ENCODE measurements at places on chromosomes 5 and 9.

- no peak for DNase-seq
Observed at GRCh38 chr9:123344192-123344949, 11.6 kb upstream of the CRB2 start.

DNA sequence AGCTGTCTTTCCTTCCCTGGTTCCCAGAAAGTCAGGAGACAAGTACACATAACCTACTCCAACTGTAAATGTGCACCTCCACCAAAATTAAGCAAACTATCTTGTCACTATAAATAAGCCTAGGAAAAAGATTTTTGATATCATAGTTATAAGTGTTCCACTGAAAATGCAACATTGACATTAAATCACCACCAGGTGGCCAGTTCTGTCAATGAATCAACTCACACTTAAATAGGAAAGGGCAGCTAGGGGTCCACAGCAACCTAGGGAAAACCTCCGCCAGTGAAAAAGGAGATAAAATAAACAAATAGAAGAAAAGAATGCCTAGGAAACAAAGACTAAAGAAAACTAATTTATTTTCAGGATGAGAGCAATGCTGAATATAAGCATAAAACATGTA, 243.0 kb upstream of the PTPRD start:
- DNase-seq: peak; percentile 15

GRCh38 chr5:123007182-123007581, 29.3 kb downstream of the PPIC start:
- DNase-seq: no peak

- DNase-seq: no peak
Observed at GRCh38 chr5:1103505-1104326, 8.1 kb downstream of the SLC12A7 start.

DNA sequence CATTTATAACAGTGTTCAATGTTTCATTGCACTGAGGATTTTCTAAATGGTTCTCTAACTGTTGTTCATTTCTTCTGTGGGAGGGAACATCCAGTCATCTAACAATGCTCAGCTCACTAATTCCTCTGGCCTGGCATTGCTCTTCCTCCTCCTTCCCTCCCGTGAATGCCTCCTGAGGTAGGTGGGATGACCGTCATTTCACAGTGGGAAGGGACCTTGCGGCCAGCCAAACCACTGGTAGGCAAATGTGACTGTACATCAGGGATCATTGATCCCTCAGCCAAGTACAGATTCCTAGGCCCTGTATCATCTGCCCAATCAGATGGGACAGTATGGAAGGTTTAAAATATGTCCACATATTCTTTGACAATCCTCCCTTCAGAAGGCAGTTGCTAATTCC, 23.7 kb upstream of the VDAC1 start:
- DNase-seq: no peak

- DNase-seq: no peak
Observed at GRCh38 chr9:131715906-131716305, 24.0 kb downstream of the RAPGEF1 start.

DNA sequence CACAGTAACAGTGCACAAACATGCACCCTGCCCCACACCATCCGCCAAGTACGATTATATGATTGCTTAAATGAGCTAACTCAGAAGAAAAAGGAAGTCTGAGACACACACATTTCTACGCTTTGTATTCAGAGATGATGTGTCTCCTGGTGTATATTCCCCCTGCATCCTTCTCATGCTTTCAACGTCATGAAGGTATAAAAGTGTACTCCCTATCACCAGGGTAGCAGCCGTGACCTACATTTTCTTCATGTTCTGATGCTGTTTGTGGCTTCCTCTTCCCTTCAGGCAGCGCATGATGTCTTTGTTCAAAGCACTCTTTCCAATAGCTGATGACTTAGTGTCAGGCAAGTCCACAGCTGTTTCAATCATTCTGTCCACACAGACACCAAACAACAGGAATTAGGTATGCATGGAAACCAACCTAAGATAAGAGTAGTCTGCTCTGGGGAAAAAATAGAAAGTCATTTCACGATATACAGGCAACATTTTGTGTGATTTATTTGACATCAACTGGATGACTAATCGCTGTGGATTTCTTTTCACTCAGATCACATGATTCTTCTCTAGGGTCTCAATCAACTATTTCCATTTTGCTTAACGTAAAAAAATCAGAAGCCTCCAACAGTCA, 269.4 kb upstream of the PTGER4 start:
- DNase-seq: peak; percentile 53

DNA sequence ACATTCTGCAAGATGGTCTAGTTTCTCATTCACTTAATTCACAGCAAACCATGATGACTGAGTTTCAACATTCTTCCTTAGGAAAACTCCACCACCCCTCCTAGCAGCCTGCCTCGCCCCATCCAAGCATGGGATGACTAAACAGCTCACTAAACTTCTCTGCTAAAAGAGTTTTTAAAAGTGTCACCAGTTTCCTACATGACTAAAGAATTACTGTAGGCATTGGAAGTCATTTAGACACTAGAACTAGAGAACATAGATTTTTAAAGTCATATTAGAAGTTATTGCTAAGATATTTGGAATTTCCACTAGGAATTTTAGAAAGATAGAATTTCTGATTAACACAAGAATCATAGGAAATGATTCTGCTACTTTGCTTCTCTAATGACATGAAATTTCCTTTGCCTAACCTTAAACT, 5.5 kb upstream of the ESM1 start:
- peak; percentile 81 for DNase-seq

DNA sequence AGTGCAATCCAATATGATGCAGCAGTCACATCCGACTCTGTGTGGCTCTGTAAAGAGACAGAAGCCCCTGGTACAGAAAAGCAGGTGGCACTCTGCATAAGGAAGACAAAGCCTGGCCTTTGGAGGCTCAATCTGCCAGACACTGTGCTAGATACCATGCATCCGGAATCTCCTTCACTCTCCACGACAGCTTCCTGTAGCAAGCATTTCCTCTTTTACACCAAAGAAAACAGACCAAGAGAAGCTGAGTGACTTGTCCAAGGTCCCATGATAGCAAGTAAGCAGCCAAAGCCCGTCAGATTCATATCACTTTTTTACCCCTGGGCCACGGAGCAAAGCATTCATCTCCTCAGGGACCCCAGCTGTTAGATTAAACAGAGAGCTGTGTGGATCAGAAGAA, 64.2 kb upstream of the SMIM23 start:
- no peak for DNase-seq

DNA sequence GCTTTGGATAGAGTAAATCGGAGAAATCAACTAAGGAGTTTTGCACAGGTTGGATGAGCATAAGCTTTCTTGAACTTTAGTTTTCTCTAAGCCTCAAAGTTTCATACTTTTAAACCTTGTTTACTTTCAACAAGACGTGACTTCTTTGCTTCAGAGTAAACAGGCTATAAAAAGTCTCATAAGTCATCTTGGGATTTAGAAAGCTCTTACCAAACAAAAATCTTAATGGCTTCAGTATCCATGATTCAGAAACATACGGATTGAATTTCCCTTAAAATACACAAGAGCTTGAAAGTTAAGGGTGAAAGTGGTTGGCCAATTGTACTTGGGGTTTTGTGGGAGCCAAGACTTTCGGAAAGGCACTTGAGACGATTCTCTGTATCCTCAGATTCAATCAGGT, 270.9 kb upstream of the ANKH start:
- DNase-seq: no peak

GRCh38 chr9:114034661-114035062, 43.4 kb downstream of the AMBP start:
- DNase-seq: no peak

DNA sequence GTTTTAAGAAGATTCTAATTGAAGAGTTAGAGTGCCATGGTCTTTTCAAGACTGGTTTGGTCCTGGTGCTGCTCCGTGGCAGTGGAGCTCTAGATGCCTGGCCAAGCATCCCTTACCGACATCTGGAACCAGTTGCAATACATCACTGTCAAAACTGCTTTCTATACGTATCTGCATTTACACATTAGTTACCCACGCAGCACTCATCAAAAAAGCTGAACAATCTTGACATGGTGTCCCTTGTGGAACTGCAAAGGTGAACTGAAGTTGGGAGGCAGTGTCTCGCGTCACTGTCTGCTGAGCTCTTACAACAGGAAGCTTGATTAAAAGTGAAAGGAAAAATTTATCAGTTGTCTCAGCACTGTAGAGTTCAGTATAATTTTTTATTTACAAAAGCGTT, 82.6 kb downstream of the PBX3 start:
- DNase-seq: no peak

- no peak for DNase-seq
Observed at GRCh38 chr5:92715946-92716520, 865.0 kb downstream of the NR2F1-AS1 start.

- no peak for DNase-seq
Observed at GRCh38 chr5:24606971-24607370, 37.8 kb downstream of the CDH10 start.

DNA sequence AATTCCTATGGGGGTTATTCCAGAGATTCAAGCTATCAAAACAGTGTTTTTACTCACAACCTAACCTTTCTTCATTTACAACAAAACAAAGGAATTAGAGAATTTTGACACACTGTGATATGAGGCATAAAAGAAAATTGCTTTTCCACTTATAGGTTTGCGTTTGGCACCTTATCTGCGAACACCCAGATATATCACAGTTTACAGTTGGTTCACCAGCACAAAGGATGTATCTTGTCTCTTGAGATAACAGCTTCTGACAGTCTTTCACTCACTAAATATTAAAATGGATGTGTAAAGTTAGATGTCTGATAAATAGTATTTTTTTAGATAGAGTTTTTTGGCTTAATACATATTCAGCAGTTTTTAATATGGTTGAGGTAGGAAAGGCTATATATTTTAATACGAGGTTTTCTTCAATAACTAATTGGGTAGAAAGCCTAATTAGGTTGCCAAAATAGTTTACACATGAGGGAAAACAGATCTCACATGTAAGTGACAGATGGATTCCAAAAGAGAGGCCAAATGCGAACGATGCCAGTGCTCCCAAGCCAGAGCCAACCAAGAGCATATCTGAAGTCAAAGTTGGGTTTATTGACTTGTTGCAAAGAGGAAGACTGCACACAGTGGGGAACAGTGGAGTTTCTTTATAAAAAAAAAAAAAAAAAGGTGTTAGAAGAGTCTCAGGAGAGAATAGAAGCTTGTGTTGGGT, 1495.2 kb downstream of the MAT2B start:
- DNase-seq: no peak

GRCh38 chr9:36949466-36949865, 84.6 kb downstream of the PAX5 start:
- no peak for DNase-seq

- DNase-seq: no peak
Observed at GRCh38 chr9:26394025-26394424, 498.6 kb downstream of the CAAP1 start.

GRCh38 chr5:87398981-87399614, 13.6 kb downstream of the CCNH start:
- DNase-seq: peak; percentile 27

DNA sequence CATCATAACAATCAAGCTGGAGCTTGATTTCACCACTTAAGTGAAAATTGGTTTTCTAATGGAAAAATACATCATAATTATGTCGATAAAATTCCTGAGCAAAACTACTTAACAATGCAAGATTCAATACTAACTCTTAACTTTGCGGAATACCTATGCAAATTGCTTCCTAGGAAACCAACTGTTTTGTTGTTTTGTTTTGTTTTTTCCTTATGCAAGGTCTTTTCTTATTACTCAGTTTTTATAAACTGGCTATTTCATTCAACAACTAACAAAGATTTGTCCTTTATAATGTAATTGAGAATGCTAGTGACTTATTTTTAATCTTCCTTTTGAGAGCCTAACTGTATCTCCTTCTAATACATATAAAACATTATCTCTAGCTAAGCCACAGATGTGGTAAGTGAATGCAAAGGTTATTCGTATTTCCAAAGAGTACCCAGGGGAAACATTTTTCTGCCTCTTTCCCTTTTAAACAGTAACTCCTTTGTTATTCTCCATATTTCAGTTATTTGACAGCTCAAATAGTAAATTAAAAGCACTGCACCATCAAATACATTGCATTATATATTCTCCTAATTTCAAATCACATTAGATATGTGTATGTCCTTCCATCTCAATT, 609.4 kb downstream of the SLCO4C1 start:
- no peak for DNase-seq

DNA sequence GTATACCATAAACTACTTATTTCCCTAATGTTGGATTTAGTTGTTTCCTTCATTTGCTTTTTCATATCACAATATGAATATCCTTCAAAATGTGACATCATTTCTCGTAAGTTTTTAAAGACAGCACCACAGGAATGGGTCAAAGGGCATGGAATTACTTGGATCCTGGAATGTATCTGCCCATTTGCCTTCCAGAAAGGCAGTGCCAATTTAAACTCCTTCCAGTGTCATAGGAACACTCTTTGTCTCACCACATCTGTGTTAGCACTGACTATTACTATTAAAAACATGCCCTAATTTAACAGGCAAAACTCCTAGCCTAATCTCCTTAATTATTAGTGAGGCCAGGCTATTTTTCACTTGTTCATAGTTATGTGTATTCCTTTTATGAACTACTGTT, 58.0 kb downstream of the SPTLC1 start:
- DNase-seq: no peak

DNA sequence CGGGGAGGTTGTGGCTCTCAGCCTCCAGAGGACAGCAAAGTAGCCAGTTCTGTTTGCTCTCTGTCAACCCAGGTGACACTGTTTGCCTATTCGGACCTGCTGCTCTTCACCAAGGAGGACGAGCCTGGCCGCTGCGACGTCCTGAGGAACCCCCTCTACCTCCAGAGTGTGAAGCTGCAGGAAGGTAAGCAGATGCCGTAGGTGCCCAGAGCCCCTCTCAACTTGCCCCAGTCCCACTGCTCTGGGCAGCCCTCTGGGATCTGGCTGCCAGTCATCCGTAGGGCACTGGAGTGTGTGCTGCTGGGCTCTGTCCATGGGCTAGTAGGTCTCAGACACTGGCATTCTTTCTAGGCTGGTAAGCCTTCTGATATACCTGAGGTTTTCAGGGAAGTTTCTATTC, 59.3 kb downstream of the RGS3 start:
- no peak for DNase-seq

DNA sequence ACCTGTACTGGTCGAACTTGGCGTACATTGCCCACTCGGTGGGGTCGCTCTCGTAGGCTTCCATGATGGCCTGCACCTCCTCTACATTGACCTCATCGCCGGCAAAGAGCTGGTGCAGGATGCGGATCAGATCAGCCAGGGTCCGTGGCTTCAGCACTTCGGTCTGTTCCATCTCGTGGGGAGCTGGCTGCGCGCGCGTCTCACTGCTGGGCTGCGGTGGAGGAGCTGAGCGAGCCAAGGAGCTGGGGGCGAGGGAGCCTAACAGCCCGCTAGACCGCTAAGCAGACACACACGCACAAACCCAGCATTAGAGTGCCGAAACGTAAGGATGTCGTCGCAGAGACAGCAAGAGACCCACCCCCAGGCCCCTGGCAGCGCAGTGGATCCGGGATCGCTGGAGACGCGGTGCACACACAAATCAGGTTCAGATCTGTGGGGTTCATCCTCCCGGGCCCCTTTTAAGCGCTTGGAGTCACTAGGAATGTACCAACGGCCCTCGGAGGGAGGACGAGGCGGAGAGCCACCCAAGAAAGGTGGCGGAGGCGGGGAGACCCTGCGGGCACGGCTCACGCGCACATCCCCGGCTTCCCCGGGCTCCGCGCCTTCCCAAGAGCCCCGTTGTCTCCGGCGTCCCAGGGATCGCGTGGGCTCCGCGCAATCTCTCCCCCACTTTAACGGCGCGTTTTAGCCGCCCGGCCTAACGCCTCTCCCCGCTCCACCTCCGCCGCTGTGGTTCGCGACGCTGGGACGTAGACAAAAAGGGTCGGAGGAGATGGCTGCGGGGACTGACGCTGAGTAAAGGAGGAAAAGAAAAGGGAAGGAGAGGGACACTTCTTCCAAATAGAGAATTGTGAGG, at the start of gene CDO1:
Gene CDO1 (minus strand): TSS at position 434 of the 856 bp plus-strand sequence. CDS start 262 bp downstream, at position 172.
- peak; percentile 25 for DNase-seq

Measured in epithelial cell of esophagus (primary cell).